GM13977 (cell line): ENCODE measurements at places on chromosomes 3 and 15.

DNA sequence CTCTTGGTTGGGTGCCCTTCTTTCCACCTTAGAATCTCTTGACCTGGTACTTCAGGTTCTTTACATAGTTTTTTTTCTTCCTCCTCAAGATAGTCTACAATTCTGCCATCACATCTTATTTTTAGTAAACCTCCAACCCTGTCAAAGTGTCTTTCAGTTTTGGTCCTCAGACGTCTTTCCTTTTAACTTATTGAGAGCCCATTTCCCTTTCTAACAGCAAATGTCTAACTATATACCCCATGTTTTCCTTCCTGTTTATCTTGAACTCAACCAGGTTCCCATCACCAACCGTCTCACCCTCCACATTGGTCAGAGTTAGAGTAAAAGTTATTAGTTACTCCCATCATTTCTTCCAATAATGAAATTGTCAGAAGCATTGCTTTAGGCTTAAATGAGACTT is 10.4 kb downstream of the KBTBD12 start:
- DNase-seq = no peak

DNA sequence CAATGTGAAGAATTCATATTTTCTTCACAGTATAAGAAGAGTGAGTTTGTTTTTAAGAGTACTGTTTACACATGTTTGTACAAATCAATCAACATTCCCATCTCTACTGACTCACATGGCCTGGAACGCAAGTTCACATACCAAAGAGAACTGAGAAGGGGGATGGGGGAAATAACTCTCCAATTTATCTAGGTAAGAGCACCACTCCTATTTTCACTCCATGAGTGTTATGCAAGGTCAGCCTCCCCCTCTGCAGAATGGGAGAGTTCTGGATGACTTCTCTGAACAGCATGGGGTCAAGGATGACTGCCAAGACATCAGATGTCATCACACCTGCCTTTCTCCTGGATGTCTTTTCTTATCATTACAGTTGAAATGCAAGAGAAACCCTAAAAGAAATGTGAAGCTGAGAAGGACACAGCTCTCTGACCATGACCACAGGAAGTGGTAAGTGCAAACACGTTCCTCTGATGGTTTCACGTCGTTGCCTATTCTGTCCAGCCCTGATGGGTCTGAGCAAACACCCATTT is 95.2 kb downstream of the SEMA6D start:
- DNase-seq = peak; percentile 28

GRCh38 chr15:57406062-57406772 is 29.9 kb downstream of the CGNL1 start:
- no peak for DNase-seq

DNA sequence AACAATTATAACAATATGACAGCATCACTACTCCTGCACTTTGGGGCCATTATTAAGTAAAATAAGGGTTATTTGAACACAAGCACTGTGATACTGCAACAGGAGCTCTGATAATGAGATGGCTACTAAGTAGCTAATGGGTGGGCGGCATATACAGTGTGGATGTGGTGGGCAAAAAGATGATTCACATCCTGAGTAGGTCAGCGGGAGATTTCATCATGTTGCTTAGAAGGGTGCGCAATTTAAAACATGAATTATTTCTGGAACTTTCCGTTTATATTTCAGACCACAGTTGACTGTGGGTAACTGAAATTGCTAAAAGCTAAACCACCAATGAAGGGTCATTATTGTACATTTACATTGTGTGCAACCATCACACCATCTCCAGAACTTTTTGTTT is 42.3 kb downstream of the FBXO22 start:
- DNase-seq = no peak

DNA sequence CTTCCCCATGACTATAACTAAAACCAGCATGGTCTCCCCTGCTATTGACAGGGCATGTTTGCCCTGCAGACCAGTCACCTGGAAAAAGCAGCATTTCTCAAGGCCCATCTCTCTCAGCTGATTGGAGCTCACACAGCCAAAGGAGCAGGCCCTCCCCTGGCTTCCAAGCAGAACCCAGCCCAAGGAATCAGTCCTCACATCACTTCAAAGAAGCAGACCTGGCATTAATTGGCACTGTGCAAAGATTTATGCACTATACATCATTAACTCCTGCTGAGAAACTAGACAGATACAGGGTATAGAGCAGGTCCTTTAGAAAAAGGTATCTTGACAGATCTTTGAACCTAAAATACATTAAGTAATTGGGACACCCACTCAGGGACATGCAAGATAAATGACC is 323.8 kb upstream of the PPP2R3A start:
- DNase-seq = no peak

DNA sequence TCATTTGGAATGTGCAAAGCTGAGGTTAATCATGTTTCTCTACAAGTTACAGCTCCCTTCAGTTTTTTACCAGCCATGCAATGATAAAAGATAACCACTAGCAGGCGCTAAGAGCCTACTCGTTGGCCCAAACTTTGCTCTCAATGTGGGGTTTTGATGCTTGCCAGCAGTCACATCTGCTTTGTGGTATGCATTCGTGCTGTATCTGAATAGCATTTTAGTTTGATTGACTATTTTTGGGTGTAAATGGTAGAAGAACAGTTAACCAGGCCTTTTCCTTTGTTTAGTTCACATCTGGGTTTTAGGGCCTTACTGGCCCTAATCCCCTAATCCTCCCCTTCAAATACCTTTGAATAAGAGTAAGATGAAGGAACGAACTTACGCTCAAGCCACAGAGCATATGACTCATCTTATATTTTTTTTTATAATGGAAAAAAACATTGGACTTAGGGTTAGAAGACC is 4.4 kb upstream of the CLDN11 start:
- peak; percentile 71 for DNase-seq

- DNase-seq = peak; percentile 24
These were observed 9.0 kb downstream of the ISL2 start for GRCh38 chr15:76345583-76345879.

DNA sequence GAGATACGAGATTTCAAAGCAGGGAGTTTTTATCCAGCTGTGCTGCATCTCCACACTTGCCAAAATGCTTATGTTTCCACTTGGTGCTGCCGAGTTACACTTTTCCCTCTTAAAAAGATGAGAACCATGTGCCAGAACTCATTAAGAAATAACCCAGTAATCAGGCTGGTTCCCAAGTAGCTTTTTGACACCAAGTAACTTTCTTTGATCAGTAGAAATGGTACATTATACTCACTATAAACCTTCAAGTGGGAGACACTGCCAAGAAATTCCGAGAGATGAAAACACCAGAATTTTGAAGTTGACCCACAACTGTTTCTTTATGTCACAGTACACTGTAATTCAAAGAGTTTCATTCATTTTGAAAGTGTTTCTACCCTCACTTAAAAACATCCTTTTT is 164.6 kb upstream of the CCDC54 start:
- no peak for DNase-seq

DNA sequence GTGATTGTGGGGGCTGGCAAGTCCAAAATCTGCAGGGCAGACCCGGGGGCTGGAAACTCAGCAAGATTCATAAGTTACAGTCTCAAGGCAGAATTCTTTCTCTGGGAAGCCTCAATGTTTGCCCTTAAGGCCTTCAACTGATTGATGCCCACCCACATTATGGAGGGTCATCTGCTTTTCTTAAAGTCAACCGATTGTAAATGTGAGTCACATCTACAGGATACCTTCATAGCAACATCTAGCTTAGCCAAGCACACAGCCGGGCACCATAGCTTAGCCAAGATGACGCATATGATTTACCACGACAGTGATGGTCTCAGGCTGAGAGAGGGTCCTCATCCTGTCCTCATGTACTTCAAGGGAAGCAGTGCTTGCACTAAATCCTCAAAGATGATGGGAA is 43.5 kb downstream of the IDH2 start:
- no peak for DNase-seq

- DNase-seq = peak; percentile 53
These were observed 961.0 kb upstream of the CFAP20DC start for GRCh38 chr3:60010781-60011180.

GRCh38 chr3:123302961-123303360 is 101.2 kb downstream of the SEC22A start:
- no peak for DNase-seq

GRCh38 chr15:89412905-89413411 is 78.3 kb upstream of the POLG start:
- no peak for DNase-seq

- no peak for DNase-seq
These were observed 57.7 kb upstream of the BNIP2 start for GRCh38 chr15:59746777-59747176.

DNA sequence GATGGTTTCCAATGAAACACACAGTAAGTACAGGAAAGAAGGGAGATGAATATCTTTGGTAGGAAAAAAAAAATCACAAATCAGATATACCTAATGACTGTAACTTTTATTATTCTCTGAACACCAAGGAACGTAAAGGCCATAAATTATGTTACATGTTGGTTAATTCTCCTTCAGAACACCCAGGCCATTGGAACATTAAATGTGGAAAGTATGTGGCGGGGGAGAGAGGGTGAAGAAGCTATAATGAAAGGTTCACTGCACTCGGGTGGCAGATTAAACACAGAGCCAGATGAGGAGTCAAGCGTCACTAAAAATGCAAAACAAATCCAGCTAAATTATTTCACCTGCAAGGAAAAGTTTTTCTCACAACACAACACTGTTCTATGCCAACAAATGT is 193.8 kb downstream of the FHIT start:
- DNase-seq = no peak

DNA sequence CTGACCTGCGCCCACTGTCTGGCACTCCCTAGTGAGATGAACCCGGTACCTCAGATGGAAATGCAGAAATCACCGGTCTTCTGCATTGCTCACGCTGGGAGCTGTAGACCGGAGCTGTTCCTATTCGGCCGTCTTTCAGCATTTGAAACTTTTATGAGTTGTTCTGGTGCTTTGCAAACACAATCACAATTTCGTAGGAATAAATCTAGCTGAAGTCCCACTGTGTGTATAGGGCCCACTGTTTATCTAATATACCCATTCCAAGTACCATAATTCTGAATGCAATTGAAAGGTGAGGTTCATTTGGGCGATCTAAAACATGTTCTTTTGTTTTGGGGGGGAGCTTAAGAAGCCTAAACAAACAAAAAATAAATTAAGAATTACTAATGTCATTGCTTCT is 572.1 kb downstream of the FGF12 start:
- DNase-seq = no peak
